Activated T-helper 1 cell treated with anti-CD3 and anti-CD28 coated beads, Interleukin-12 subunit alpha, Interleukin-12 subunit beta, Interleukin-2, Interleukin-4 antibody, amounts not matched to agents 30 ng/mL and 10 ng/mL and 1 ng/mL, durations not matched to agents 14 hours and 24 hours and 36 hours (primary cell): ENCODE measurements at places on chromosomes 2 and 18. TPM values are rescaled to one million over a fixed set of nuclear protein-coding genes. Genes with fewer than 3 reads are reported as not detected.

GRCh38 chr18:42113529-42114191, 158.6 kb downstream of the PIK3C3 start:
- DNase-seq: no peak

FLACC1 gene
- 0.23 and 1.1 TPM in 2 replicates for total RNA-seq

- DNase-seq: no peak
These were observed 42.1 kb downstream of the FARSB start for GRCh38 chr2:222613715-222614331.

- no peak for DNase-seq
These were observed 12.4 kb downstream of the POU3F3 start for GRCh38 chr2:104866122-104866864.
